CD8-positive, alpha-beta memory T cell (primary cell): ENCODE measurements at places on chromosomes 6 and 20.

GRCh38 chr6:165181951-165182414 lies 127.4 kb downstream of the C6orf118 start:
- DNase-seq: no peak

DNA sequence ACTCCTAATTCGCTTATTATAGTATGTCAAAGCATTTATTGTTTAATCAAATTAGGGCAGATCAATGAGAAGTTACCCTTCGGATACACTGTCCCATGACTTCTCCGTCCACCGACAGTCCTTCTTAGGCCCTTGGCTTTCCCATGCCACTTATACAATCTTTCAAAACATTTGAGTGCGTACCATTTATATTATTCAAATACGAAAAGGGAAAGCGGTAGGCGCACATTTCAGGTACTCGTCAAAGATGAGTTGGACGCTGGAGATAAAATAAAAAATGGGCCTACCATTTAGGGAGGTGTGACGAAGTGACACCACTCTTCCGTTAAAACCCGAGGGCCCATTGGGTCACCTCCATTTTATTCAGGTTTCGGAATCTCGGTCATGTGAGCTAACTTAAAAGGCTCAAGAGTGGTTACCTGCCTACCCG lies 542 bp upstream of the AFG1L start:
- DNase-seq: no peak

DNA sequence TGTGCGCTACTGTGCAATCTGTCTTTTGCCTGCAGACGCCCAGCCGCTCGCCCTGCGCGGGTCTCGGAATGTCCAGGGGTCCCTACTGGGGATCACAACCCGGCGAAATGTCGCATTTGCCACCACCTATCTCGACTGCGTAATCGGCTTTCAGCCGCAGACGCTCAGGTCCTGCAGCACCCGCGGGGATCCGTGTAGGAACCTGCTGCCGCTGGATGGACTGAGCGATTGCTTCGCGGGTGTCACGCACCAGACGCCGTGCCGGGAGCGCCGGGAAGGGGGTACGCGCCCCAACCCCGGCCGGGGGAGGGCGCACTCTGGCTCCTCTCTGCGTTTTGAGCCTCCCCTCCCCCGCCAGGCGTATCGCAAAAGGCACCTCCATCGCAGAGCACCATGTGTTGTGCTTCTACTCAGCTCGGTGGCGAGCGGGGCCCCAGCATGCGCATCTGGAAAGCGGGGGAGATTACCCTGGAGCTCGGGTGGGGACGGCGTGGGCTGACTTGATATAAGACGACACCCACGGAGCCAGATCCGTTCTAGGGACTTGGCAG lies 747 bp upstream of the PTPRA start:
- DNase-seq: peak; percentile 63

DNA sequence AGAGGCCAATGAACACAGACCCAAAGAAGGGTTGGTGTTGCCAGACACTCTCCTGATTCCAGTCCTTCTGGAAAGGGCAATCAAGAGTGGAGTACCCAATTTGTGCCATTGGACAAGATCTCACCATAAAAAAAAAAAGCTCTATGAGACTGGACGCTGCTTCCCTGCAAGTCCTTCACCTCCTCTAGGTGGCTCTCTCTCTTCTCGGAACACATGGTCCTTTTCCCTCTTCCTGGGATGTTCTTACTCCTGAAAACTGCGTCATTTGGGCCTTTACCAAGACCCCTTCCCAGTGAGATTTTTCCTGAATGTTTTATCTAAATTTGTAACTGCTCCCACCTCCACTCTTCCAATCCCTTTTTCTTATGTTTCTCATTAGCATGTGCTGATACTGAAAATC lies 280.8 kb downstream of the FOXA2 start:
- no peak for DNase-seq

DNA sequence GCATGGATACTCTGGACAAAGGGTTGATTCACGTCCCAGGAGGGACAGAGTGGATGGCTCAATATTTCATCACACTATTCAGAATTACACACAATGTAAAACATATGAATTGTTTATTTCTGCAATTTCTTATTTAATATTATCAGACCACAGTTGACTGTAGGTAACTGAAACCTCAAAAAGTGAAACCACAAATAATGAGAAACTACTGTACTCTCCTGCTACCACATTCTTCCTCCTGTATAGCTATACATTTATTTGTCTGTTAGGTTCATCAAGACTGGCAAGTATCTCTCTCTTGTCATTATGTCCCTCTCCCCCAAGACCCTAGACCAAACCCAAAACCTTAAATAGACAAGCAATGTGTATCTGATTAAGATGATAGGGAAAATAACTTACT lies 60.0 kb downstream of the SYCP2 start:
- DNase-seq: no peak

GRCh38 chr6:3228771-3229565 lies 1.5 kb upstream of the TUBB2B start:
- DNase-seq: no peak

DNA sequence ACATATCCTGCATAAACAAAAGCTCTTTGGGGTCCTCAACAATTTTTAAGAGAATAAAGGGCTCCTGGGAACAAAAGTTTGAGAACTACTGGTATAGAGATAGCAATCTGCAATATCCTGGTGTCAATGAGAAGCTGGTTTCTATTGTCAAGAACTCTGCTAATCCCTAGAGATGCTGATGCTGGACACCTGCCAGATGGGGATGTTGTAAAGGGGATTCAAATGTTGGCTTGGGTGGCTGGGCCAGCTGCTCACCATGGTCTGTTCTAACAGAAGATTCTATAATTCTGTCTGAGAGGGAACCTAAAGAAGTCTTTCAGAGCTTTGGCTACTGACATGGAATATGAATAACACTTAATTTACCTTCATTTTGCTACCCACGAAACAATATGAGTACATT lies 137.8 kb downstream of the BTBD9 start:
- no peak for DNase-seq

GRCh38 chr6:72659754-72660153 lies 37.9 kb downstream of the KCNQ5 start:
- no peak for DNase-seq

DNA sequence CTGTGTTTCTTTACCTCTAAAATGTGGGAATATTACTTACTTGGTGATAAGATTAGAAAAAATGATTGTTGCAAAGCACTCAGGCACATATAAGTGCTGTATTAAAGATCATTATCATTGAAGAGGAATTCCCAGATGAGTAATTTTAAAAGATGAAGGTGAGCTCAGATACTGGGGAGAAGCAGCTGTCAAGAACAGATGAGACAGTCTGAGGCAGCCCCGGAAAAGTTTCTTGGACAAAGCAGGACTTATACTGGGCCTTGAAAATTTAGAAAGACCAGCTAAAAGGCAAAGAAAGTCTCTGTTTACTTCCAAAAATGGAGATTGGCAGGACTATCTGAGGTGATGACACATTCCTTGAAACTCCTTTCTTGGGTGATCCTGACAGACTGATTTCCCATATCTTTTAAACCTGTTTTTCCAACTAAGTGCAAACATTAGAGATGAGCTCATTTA lies 93.8 kb upstream of the MARCKS start:
- no peak for DNase-seq

- DNase-seq: peak; percentile 92
Observed at GRCh38 chr20:63735859-63736718, at the start of gene LIME1. Gene LIME1, plus strand, starts transcription at chr20:63736664. Its CDS starts 886 bp downstream, at chr20:63737550.

- DNase-seq: no peak
Observed at GRCh38 chr20:53636540-53637097, 43.0 kb upstream of the ZNF217 start.

GRCh38 chr6:142286088-142286409 lies 15.8 kb upstream of the ADGRG6 start:
- no peak for DNase-seq

DNA sequence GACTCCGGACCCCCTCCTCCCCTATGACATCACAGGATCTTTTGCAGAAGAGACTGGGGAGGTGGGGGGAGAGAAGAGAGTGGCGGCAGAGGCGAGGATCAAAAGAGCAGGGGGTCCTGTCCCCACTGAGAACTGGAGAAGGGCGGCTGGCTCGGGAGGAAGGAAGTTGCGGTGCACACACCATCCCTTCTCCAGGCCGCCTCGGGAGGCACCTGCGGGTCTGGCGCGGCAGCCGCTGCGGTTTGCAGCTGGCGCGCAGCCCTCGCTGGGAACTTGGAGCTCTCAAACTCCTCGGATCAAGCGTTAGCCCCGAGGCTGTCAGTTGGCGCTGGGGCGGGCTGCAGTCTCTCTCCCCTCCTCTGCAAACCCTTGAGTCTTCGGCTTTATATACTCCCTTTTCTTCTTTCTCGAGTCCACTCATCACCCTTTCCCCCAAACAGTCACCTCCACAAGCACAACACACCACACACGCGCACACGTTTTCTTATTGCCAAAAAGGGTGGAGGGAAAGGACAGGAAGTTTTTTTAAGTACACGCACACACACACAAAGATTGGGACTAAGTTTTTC lies 180.7 kb downstream of the TBXT start:
- DNase-seq: no peak

- no peak for DNase-seq
Observed at GRCh38 chr20:6668546-6668945, 98.9 kb upstream of the BMP2 start.

DNA sequence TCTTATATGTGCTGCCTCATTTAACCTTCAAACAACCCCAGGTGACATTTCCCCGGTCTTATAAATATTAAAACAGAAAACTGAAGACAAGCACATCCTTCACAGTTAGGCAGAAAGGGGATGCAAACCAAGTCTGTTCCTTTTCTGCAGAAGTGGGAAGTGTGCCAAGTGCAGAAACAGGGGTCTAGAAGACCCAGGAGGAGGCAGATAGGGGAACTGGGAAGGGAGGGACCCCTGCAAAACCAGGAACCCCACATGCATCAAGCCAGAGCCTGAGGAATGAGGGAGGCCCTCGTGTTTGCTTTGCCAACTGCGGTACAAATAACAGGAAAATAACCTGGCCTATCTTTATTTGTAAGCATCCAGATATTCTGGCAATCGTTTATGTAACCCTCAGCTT lies 17.0 kb upstream of the CST3 start:
- no peak for DNase-seq

GRCh38 chr6:168138436-168138835 lies 59.4 kb upstream of the FRMD1 start:
- DNase-seq: no peak

DNA sequence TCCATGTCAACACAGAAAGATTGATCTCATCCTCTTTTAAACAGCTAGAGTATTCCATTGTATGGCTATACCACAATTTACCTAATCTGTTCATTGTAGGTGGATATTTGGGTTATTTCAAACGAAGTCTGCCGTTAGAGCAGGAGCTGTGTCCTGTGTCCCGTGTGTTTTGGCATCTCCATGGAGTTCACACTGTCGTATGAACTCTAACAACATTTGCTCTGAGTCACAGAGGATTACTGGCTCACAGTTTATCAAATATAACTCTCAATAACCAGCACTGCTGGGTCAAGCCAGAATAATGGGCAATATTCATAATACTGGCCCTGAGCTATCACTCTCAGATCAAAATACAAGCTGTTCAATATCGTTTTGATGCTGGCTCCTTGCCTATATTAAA lies 16.4 kb downstream of the TRAM2 start:
- no peak for DNase-seq

- DNase-seq: no peak
Observed at GRCh38 chr6:105594821-105595220, 191.9 kb upstream of the PREP start.

DNA sequence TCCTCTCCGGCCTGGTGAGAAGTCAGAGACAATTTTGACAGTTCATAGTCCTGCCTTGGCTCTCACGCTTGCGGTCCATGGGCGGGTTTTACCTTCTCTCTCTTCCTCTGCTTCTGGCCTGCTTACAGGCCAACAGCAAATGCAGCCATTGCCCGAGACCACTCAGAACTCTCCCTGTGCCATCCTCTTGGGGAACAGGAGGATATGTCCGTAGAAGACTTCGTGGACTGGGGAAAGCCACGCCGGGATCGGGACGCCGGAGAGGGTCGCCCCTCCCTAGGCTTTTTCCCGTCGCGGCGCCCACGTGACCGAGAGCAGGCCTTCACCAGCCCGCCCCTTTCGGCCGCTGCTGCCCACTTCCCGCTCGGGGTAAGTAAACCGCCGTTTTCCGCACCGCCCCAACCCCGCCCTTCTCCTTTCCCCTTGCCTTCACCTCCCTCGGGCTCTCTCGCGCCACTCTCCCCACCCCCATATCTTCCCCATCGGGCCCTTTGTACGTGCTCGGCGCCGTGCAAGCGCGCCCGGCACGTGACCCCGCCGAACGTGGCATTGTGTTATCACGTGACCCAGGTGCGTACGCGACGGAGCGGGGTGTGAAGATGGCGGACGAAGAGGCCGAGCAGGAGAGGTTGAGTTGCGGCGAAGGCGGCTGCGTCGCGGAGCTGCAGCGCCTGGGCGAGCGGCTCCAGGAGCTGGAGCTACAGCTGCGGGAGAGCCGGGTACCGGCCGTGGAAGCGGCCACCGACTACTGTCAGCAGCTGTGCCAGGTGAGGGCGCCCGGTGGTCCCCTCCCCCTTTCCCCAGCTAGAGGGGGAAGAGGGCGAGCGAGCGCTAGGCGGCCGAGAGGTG lies at the start of gene ZNF292:
Gene ZNF292, plus strand, starts transcription at position 573 of the 849 bp plus-strand sequence. Its CDS starts 27 bp downstream, at position 600.
- DNase-seq: peak; percentile 95

GRCh38 chr6:75278474-75279077 lies 6.0 kb downstream of the TMEM30A start:
- DNase-seq: no peak

DNA sequence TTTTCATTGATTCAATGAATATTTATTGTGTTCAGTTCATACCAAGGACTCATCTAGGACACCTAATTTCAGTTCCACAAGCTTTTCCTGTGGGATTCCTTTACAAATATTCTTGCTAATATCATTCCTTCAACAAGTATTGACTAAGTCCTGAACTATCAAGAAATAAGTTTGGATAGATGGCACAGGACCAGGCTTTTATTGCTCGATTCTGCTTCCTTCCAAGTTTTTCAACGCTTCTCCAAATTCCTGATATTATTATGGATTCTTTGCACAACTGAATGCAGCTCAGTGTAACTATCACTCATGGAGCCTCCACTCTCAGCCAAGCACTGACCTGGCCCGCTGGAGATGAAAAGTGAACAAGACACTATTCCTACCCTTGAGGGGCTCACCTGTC lies 32.7 kb upstream of the COL21A1 start:
- DNase-seq: no peak

GRCh38 chr6:12544821-12545565 lies 171.6 kb upstream of the PHACTR1 start:
- no peak for DNase-seq

- no peak for DNase-seq
Observed at GRCh38 chr6:136525586-136526195, 24.5 kb downstream of the MAP7 start.

DNA sequence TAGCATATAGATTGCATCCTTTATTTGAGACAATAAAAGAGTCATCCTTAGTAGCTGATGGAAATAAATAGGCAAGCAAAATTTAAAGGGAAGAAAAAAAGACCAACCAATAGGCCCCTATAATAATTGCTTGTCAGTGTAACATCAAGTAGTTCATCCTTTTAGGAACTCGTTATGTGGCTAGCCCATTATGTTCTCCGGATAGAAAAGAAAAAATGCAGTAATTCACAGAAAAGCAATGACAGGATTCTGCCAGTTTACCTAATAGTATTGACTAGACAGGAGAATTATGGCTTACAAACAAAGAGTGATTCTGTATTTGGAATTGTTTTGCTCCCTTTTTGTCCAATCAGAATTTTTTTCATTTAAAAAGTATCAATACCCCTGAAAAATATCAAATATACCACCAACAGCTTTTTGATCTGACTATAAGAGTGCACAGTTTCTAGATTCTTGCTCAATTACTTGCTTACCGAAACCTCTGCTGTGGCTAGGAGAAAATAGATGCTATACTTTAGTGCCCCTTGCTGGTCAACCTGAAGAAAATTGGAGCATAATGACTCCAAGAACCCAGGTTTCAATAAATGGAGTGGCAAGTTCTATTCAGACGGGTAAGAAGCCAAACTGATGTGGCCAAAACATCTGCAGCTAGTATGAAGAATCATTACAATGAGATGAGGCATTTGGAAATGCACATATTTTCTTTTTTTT lies 91.5 kb upstream of the SASH1 start:
- DNase-seq: no peak
